ENCODE measurements at places on chromosomes 7 and 10.

GRCh38 chr10:120598386-120598785, 141.4 kb downstream of the PLPP4 start:
- DNase-seq: no peak

- DNase-seq: no peak
Observed at GRCh38 chr10:99540657-99541531, 8.2 kb downstream of the NKX2-3 start.

GRCh38 chr10:102449321-102450123, 1.8 kb downstream of the C10orf95 start:
- DNase-seq: no peak

DNA sequence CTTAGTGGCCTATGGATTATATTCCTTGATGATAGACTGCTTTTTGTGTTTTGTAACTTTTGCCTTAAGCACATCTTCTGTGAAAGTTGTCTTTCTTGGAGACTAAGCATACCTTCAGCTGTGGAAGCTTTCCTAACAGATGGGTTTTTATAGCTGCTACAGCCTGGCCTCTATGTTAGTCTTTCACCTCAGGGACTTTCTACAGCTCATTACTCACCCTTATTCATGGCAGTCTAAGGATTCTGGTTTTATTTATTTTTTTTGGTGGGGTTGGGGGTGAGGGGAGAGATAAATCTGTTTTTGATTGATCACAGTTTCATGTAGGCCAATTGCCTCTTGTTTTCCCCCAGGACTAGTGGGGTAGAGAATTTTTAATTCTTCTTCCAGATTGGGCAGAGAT, 219.9 kb downstream of the DKK1 start:
- no peak for DNase-seq

GRCh38 chr7:5692845-5693278, 88.6 kb downstream of the RNF216 start:
- no peak for DNase-seq

DNA sequence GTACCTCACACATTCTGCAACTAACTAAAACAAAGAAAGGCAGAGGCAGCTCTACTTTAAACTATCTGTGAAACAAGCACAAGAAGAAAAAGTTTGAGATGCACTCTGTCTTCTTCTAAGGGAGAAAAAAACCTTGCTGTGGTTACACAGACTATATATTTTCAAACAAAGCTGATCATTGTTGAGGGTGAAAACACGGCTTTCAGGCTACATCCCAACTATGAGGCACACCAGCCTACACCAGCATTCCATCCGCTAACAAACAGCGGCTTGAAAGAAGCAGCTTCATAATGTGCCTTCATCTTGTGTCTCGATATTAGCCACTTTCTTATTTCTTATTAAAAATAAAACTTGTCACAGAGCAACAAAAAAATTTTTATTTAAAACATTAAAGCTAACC, 79.1 kb downstream of the USP6NL start:
- peak; percentile 57 for DNase-seq

DNA sequence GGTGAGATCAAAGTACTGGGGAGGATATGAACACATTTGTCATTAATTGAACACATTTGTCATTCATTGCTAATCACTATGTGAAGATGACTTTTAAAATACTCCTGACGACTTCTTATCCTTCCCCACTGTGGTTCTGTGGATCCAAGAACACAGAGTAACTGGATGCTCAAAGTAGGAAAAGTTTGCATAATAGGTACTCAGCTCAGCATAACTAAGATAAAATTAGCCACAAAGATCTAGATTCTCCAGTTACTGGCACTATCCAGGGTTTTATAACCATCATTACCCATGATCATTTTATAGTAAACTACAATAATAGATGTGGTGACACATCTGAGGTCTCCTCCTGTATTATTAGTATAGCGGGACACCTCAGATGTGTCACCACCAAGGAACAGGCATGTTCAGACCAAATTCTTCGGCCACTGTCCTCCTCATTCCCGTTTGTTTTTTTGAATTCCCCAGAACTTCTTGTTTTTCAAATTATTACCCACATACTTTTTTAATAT, 163.6 kb upstream of the LRRTM3 start:
- no peak for DNase-seq

GRCh38 chr7:141118767-141119166, 44.9 kb downstream of the TMEM178B start:
- no peak for DNase-seq

DNA sequence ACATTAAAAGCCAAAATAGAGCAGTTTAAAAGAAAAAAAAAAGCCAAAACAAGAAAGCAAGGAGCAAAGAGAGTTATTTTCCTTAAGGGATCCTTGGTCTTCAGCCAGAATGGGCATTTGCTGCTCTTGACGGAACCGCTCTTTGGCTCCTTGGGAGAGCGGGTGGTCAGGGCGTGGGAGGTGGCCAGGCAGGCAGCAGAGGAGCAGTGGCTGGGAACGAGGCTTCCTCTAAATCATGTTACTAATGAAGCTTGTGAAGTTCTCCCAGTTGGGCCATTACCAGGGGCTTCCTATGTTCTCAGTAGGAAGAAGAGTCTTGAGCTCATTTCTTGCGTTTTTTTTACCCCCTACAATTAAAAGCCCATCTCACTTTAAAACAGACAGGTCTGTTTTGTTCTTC, 116.6 kb downstream of the DOCK1 start:
- DNase-seq: no peak

DNA sequence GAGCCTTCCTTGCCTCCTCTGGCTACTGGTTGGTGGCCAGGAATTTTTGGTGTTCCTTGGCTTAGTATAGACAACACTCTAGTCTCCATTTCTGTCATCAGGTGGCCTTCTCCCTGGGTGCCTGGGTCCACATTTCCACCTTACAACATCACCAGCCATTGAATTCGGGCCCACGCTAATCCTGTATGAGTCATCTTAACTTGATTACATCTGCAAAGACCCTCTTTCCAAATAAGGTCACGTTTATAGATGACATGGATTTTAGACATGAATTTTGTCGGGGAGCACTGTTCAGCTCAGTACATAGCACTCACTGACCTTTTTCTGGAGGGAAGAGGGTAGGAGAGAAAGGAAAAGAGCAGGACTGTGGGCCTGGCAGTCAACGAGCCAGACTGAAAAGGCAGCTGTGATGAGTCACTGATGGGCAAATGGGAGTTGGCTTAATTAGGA, 39.4 kb downstream of the MMRN2 start:
- no peak for DNase-seq

GRCh38 chr7:80439894-80440821, 71.7 kb downstream of the GNAT3 start:
- DNase-seq: no peak

DNA sequence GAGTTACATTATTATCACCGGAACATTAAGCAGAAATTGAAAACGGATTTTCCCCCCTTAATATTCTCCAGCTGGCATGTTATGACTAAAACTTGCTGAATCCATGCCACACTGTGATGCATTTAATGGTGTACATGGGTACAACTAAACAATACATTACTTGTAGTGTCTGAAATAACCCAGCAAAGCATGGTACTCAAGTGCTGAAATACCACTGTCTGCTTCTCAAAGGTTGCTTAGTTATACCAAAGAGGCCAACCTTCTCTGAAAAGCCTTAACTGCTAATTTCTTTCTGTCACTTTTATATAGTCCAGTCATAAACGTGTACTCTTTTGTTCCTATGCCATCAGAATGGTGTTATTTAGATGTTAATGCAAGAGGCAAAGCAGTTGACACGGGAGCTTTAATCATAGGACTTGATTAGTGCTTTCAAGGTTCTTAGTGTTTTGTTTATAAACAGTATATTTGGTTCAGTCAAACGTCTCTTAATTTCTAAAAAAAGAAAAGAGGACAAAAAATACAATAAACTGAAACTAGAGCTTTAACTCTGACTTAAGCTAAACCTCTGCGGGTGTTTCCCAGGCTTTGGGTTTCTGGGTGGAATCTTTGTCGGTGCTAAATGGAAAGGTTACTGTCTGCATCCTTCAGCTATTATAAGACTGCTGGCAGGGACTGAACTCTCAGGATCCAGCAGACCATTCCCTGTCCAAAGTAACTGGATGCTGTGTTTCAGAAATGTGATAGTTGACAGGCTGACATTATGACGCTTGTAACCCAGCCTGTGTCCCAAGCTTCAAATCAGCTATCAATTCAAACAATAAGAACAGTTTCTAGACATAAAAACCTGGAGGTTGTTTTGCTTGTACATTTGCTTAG, 202.6 kb downstream of the PPP1R3A start:
- DNase-seq: no peak

- DNase-seq: peak; percentile 18
Observed at GRCh38 chr10:106175760-106176377, 988.6 kb downstream of the SORCS1 start.

DNA sequence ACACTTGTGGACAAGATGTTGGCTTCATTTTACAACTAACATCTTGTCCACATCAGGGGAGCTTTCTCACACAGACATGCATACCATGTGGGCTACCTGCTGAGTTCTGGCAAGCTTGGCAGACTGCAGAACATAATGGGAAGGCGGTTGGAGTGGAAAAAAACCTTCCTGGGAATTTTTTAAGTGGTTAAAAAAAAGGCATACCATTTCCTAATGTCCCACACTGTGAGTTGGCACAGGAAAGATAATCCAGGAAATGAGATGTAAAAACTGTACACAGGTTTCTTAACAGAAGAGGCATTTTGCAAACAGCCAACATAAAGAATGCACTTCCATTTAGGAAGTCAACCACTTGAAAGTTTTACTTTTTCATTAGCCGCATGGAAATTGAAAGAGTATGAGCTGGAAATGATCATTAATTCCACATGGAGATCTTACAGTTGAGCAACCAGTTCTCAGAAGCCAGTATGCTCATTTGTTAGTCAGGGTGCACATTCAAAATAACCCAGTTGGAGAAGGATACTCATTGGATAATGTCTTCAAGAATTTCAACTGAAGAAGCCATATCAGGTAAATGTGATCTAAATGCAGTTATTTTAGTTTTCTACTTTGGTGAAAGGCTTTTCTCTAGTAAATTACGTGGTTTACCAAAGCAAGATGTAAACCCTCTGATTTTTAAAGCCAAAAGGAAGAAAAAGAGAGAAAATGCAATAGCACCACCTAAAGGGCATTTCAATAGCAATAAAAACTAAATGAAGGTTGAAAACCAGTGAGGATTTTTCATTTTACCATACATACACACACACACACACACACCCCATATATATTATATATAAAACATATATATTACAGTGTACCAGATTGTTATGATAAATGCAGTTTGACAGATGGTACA, 194.0 kb downstream of the TAX1BP1 start:
- no peak for DNase-seq

GRCh38 chr7:26399736-26400135, 108.1 kb downstream of the SNX10 start:
- no peak for DNase-seq

- DNase-seq: peak; percentile 79
Observed at GRCh38 chr7:39746103-39746819, 122.9 kb downstream of the RALA start.

GRCh38 chr10:62196528-62196927, 72.1 kb downstream of the RTKN2 start:
- peak; percentile 13 for DNase-seq

GRCh38 chr10:74289951-74290350, 138.9 kb downstream of the ADK start:
- DNase-seq: no peak

GRCh38 chr10:87935290-87936141, 72.1 kb downstream of the PTEN start:
- no peak for DNase-seq

DNA sequence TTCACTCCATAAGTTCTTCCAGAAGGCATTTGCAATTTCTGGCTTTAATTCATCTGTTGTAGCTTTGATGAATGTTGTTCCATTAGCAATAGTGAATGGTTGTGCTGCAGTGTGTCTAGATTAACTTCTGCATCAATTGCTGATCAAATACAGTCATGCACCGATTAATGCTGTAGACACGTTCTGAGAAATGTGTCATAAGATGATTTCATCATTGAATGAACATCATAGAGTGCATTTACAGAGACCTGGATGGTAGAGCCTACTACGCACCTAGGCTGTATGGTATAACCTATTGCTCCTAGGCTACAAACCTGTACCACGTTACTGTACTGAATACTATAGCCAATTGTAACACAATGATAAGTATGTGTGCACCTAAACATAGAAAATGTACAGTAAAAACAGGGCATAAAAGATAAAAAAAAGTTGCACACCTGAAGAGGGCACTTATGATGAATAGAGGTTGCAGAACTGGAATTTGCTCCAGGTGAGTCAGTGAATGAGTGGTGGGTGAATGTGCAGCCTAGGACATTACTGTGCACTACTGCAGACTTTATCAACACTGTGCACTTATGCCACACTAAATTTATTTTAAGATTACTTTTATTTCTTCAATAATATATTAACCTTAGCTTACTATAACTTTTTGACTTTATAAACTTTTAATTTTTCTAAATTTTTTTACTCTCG, 170.7 kb downstream of the HERPUD2 start:
- no peak for DNase-seq

- DNase-seq: no peak
Observed at GRCh38 chr10:63206576-63206975, 73.4 kb downstream of the NRBF2 start.

All from globus pallidus (tissue), 1 donor.